ENCODE measurements at places on chromosomes 4 and X. TPM values are rescaled to one million over a fixed set of nuclear protein-coding genes. Genes with fewer than 3 reads are reported as not detected.

DNA sequence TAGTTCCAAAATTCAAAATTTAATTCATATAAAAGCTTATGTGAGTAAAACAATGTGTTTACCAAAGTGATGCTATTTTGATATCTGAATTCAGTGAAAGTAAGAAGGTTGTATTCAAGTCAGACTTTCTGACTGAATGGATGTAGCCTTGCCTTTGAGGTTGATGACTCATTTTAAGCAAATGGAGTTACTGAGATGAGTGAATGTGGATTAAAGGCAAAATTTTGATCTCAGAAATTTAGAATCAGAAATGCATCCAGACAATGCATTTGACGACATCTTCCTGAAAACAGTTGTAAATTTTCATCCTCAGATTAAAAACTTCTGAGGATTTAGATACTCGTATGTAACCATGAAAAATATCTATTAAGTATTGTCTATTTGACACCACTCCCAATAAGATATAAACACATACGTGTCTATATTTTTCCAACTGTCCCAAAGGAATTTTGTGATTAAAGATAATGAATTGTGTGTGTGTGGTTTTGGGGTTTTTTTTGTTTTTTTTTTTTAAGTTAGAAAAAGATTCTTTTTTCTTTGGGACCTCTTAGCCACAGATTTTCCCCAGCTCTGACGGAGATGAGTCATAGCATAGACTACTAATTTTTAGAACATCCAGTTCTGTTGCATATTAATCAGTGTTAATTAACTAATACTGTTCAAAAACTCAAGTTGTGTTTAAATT lies 34.4 kb downstream of the NFKB1 start:
- DNase-seq = no peak

DNA sequence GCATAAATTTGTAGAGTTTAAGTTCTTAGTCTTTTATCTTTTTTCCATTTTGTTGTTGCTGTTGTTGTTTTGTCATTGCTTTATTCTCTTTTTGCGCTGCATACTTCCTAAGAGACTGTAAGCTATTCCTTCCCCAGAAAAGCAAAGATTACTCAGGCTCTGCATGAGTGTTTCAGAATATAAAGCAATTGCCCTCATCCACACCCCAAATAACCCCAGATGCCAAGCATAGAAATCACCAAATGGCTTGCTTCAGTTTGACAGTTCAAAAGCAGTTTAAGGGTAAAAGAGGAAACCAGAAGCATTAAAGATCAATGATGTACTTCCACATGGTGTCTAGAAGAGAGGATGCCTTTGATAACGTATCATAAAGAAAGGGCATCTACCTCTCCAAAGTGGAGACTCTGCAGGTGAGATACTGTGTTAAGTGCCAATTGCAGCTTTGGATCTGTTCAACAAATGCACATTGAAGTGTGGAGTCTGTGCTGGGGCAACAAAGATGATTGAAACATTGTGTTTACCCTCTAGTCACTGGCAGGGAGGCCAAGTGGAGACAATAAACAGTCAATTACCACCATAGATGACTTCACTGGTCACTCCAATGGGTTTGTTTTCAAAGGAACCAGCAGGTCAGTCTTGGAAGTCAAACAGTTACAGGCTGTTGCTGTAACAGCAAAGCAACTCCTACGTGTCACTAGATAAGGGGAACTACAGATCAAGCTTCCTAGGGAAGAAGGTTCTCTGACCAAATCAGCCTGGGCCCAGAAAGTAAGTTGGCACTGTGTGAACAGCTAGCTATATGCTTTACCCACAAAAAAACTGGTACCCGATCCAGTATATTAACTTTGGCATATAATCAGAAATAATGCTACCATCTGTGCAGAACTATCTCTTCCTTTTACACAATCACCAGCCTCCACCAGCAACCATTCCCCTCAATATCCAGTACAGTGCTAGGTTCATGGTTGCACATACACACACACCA lies 40.6 kb upstream of the IL21 start:
- no peak for DNase-seq

Gene ODAM
- not detected for total RNA-seq

DNA sequence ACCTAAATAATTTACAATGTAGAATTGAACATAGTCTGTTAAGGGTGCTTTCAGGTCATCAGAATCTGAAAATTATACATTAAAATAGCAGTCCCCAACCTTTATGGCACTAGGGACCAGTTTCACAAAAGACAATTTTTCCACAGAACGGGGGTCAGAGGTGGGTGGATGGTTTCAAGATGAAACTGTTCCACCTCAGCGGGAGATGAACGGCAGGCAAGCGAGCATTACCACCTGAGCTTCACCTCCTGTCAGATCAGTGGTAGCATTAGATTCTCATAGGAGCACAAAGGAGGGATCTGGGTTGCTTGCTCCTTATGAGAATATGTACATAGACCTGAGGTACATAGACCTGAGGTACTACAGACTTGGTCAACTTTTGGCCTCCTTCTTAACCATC lies 29.0 kb downstream of the LRBA start:
- DNase-seq = no peak

Gene GPR173
- total RNA-seq = 0.14 TPM

DNA sequence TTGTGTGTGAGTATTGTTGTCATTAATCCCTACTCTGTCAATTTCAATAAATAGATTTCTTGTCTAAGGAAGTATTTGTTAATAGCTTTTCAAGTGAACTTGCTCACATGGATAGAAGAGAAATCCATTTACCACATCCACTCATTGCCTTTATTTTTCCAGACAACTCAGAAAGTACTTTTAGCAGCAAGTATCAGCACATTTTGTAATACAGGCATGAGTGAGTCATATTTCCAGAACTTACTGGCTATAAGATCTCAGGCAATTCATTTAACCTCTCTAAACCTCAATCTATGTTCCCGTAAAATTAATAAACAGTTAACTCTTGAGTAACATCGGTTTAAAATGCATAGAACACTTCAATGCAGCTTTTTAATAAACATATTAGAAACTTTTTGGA lies 317.9 kb upstream of the PCDH7 start:
- no peak for DNase-seq

Gene ARSJ
- total RNA-seq = not detected

DNA sequence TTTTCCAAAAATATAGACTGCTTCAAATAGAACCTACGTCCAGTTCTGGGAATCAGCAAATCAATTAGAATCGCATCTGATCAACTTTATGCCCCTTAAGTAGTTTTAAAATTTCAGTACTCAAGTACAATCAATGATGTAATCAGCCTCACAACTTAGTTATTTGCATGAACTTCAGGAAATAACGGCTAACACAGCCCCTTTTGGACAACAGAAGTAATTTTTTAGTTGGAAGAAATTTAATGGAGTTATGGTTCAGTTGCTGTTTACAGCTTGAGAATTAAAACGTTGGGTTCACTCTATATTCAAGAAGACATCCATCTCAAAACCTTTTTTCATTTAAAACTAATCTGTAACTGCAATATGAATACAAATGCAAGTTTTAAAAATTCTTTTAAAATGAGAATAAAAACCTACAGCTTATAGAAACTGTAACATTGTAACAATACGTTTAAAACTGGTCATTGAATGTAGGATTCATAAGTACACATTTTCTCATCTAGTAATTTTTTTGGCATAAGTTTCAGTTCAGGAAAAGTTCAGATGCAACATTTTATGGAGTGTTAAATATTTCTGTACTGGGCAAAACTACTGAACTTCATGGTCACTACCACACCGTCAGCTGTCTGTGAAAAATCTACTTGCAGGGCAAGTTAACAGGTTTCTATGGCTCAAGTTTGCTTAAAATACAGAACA lies 956 bp downstream of the TAPT1 start:
- DNase-seq = no peak

DNA sequence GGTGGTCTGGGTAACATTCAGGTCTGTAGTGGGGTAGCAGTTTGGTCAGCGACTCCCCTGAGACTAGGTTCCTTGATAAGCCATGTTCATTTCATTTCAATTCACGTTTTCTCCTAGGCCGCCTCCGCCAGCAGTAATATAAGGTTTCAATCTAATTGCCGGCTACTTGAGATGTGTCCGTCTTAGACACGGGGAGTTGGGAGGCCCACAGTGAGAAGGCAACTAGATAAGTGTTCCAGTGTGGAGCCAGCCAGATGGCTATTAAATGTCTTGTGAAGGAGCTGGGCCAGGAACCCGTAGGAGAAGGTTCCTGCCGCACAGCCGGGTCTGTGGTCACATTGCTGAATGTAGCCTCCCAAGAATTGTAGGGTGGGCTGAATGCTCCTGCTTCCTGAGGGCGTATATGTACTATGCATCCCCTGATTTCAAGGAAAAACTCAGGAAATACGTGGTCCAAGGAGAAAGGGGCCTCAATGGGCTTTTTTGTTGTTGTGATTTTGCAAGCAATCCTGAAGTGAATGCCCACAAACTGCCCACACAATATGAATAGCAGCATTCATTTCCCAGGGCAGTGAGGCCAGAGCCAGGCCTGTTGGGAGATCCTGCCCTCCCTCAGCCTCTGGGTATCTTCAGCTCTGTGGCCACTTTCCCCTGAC lies 220.6 kb upstream of the RPL34 start:
- DNase-seq = no peak

- no peak for DNase-seq
Observed at GRCh38 chr4:155042014-155042413, 166.4 kb upstream of the NPY2R start.

GRCh38 chr4:98275145-98275544 lies 14.0 kb downstream of the RAP1GDS1 start:
- DNase-seq = no peak

DNA sequence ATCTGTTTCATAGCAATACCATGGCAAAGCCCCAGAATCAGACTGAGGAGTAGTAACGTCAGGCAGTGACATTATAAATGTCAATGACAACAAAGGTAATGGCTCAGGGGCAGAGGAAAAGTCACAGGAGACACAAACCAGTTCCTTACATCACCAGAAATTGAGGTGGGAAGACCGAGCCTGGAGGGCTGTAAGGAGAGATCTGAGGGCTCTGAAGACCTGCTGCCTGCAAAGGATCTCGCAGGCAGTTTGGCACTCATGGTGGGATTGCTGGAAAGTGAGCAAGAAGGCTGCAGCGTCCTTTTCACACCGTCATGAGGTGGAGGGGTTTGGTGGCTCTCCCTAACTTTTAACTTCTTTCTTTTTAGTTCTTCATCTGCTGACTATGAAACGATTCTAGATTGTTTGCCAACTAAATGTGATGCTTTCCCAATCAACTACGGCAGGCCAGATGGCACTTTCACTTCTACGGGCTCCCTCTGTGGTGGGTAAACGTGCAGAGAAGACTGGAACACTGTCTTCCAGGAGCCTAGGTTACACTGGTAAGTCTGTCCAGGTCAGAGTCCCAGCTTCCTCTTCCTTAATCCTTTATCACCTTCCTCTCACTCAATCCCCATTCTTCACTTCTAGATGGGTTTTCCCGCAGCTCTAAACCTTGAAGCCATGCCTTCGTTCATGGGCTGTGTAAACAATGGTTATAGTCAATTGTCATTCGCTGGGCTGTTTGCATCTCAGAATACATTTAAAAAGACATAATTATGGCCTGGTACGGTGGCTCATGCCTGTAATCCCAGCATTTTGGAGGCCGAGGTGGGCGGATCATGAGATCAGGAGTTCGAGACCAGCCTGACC lies 58.2 kb downstream of the TBC1D9 start:
- DNase-seq = no peak

Gene TBC1D9
- total RNA-seq = 0.11 TPM

Data from activated naive CD8-positive, alpha-beta T cell treated with anti-CD3 and anti-CD28 coated beads, Interleukin-2, amount 10 ng/mL, durations not matched to agents 7 days and 5 days (primary cell).